GM23338 (cell line): ENCODE measurements at places on chromosomes 7 and 10. TPM values are rescaled to one million over a fixed set of nuclear protein-coding genes. Genes with fewer than 3 reads are reported as not detected.

GRCh38 chr7:139591550-139592195 lies 68.2 kb downstream of the CLEC2L start:
- no peaks in the 10 kb centered on the region for H3K4me1 ChIP-seq
- no peak for DNase-seq
- no peaks in the 10 kb centered on the region for H3K36me3 ChIP-seq
- H3K27ac ChIP-seq, result no peak overlapping the region
- H3K27me3 ChIP-seq, result no peaks in the 10 kb centered on the region

- H3K4me1 ChIP-seq, result peaks cover 17% of the 10 kb centered on the region; the same call in 1 of the 2 replicates
- H3K27me3 ChIP-seq, result no peaks in the 10 kb centered on the region
- peak overlapping the region; percentile 66 for H3K4me3 ChIP-seq
- no peaks in the 10 kb centered on the region for H3K36me3 ChIP-seq
- no peak for DNase-seq
- peak overlapping the region; percentile 89 for H3K27ac ChIP-seq
Measured at GRCh38 chr7:87038993-87039690, 20.3 kb downstream of the ELAPOR2 start.

DNA sequence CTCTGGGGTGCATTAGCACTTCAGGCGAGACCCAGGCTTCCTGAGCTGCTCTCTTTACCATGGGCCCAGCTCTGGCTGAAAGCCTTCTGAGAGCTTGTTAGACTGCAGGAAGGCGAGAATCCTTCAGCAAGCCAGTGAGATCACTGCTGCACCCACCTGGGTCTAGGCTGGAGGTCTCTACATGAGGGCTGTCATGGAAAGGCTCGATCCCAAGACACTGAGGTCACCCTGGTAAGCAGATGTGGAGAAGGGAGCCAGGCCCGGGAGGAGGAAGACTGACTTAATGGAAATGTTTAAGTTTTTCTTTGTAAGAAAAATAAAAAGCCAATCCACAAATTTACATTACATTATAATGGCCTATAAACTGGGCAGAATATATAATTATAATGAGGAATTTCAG lies 684.5 kb downstream of the TNS3 start:
- no peak overlapping the region for H3K27ac ChIP-seq
- no peaks in the 10 kb centered on the region for H3K36me3 ChIP-seq
- no peaks in the 10 kb centered on the region for H3K27me3 ChIP-seq
- no peak for DNase-seq
- no peaks in the 10 kb centered on the region for H3K4me1 ChIP-seq
- no peak overlapping the region for H3K4me3 ChIP-seq

GRCh38 chr7:44222776-44223261 lies 22.0 kb downstream of the YKT6 start:
- DNase-seq, result no peak
- H3K4me1 ChIP-seq, result peaks cover 8% of the 10 kb centered on the region
- H3K27ac ChIP-seq, result no peak overlapping the region
- H3K27me3 ChIP-seq, result no peaks in the 10 kb centered on the region

DNA sequence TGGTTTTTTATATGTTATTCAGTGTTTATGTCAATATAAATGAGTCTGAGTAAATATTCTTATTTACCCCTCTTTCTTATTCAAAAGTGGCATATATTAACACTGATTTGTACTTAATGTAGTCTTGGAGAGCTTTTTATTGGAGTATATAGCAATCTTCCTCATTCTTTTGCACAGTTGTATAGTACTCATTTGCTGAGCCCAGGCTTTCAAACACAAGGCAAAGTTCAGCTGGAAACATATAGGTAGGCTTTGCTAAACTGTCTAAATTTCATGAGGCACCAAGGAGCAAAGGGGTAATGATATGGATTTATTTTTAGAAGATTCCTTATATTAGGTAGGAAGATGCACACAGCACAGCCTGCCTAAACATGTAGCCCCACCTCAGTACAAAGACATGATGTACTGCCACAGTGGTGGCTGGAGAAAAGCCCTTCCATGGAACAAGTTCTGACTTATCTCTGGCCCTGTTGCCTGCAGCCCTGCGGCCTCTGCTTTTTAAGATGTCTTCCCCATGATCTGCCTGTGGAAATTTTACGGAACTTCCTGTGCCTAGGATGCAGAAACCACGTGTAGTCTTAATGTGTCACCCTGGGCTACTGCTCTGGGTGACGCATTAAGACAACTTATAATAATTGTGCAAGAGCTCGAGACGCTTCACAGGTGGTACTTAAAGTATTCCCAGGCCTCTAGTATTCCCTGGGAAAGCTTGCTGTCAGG lies 9.6 kb upstream of the PDCD4 start:
- H3K4me1 ChIP-seq, result no peaks in the 10 kb centered on the region
- DNase-seq, result no peak
- no peaks in the 10 kb centered on the region for H3K36me3 ChIP-seq
- no peak overlapping the region for H3K27ac ChIP-seq

DNA sequence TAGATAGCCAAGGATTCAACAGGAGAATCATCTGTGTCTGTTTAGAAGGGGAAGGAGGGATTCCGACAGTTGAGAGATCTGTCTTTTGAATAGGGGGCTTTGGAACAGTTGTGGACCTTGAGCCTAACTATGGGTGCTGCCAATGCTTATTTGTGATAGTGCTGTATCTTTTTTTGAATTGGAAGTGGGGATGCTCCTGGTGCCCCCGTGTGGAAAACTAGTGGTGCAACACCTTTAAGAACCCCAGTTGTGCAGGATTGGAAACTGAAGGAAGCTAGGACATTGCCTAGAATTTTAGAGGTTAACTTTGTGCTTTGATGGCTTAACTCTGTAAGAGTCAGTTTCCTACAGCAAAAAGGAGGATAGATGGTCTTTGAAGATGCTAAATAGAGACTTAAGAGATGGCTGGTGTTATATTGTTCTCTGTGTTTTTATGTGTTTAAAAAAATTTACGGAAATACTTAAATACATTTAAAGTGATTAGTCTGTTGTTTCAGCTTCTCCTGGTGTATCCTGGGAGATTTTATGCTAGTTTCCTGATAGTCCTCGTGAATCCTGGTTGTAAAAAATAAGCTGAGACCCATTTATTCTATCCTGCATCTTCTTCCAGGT lies 69.3 kb downstream of the AP3M1 start:
- peak overlapping the region; percentile 5 for H3K27ac ChIP-seq
- no peak overlapping the region for H3K4me3 ChIP-seq
- no peaks in the 10 kb centered on the region for H3K27me3 ChIP-seq
- peaks cover 47% of the 10 kb centered on the region for H3K4me1 ChIP-seq
- peak; percentile 75 for DNase-seq
- H3K36me3 ChIP-seq, result peaks cover 8% of the 10 kb centered on the region; the same call in 1 of the 2 replicates

RAB19 gene
- total RNA-seq, result 5.2 and 15.0 TPM in 2 replicates

GRCh38 chr7:105473163-105473562 lies 48.9 kb downstream of the PUS7 start:
- H3K36me3 ChIP-seq, result peaks cover 2% of the 10 kb centered on the region; the same call in 1 of the 2 replicates
- H3K4me3 ChIP-seq, result no peak overlapping the region
- H3K27me3 ChIP-seq, result no peaks in the 10 kb centered on the region
- peak; percentile 13 for DNase-seq
- H3K4me1 ChIP-seq, result no peaks in the 10 kb centered on the region
- H3K27ac ChIP-seq, result no peak overlapping the region

CYP2C9 gene
- not detected in 2 replicates for total RNA-seq

- no peaks in the 10 kb centered on the region for H3K27me3 ChIP-seq
- no peak for DNase-seq
- no peaks in the 10 kb centered on the region for H3K36me3 ChIP-seq
- H3K27ac ChIP-seq, result no peak overlapping the region
Measured at GRCh38 chr10:12334186-12334530, 15.2 kb upstream of the CAMK1D start.

DNA sequence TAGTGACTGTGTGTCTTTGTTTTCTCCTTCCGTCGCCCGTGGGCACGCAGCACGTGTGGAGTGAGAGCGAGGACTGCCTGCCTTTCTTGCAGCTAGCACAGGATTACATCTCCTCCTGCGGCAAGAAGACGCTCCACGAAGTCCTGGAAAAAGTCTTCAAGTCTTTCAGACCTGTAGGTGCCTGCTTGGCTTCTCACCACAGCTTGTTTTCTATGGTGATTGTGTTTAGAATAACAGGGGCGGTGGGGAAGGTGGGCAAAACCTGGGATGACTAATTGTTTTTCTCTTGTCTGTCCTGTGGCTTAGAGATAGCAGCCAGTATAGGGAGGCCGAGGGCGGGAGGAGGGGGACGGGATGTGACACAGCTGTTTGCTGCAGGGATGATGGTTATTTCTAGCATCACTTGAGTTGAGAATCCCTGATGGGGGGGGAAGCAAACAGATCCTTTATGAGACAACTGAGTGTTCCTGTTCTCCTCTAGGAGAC lies 11.4 kb downstream of the MTURN start:
- H3K27me3 ChIP-seq, result no peaks in the 10 kb centered on the region
- H3K27ac ChIP-seq, result no peak overlapping the region
- H3K36me3 ChIP-seq, result no peaks in the 10 kb centered on the region
- H3K4me1 ChIP-seq, result 0 out of 2 replicates have a peak, but pooled peaks cover 4% of the 10 kb centered on the region

DNA sequence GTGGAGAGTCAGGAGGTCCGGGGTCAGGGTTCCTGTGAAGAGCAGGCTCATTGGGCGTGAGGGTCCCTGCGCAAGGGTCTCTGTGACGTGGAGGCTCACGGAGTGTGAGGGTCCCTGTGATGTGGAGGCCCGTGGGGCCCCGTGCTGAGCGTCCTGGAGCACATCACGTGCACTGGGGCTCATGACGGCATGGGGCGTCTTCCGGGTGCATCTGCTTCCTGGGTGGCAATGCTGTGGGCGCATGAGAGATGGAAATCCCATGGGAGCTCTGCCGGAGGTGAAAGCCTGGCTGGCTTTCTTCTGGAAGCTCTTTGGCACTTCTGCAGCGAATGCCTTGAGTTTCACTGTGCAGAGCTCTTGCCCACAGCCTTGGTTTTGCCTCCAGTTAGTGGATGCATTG lies 71.4 kb downstream of the WDR37 start:
- H3K4me1 ChIP-seq, result no peaks in the 10 kb centered on the region
- peaks cover 3% of the 10 kb centered on the region; the same call in 1 of the 2 replicates for H3K36me3 ChIP-seq
- H3K4me3 ChIP-seq, result no peak overlapping the region
- DNase-seq, result no peak
- no peaks in the 10 kb centered on the region for H3K27me3 ChIP-seq
- H3K27ac ChIP-seq, result no peak overlapping the region

GUSB gene
- 40.9 and 47.0 TPM in 2 replicates for total RNA-seq

DNA sequence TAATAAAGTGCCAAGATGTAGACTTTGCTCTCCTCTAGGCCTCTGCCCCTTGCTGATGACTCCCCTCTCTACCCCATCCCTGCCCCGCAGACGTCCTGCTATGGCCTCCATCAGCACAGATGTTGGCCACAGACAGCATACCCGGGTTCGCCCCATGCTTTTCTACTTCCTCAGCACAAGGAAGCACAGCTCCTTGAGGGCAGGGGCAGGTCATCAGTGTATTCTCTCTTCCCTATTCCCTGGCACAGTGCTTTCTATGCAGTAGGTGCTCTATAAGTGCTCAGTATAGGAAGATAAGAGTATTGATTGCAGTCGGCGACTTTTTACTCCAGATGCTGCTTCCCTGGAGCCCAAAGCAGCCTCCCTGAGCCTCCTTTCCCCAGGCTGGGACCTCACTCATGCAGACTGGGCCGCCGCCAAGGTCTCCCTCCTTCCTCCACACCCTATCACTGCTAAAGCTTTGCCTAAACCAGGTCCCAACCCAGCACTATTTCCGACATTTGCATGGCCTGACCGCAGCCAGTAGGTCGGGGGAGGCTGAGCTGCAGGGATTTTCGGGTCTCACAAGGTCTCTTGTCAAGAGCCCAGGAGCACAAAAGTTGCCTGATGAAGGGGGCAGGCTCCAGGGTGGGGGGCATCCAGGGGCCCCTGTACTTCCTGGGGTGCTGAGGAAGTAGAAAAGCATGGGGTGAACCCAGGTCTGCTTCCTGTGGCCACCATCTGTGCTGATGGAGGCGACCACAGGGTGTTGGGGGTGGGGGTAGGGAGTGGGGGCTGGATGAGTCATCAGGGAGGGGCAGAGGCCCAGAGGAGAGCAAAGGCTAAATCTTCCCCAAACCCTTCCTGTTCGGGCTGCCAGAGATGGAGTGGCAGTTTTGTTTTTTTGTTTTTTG lies 8.0 kb downstream of the CALHM3 start:
- H3K27me3 ChIP-seq, result no peaks in the 10 kb centered on the region
- no peak for DNase-seq
- no peak overlapping the region for H3K27ac ChIP-seq
- no peak overlapping the region for H3K4me3 ChIP-seq
- no peaks in the 10 kb centered on the region for H3K36me3 ChIP-seq

- no peaks in the 10 kb centered on the region for H3K27me3 ChIP-seq
- no peak overlapping the region for H3K27ac ChIP-seq
- H3K36me3 ChIP-seq, result no peaks in the 10 kb centered on the region
- no peak for DNase-seq
Measured at GRCh38 chr10:114810926-114811325, 10.7 kb upstream of the FHIP2A start.
